Stimulated activated CD4-positive, alpha-beta T cell treated with anti-CD3 and anti-CD28 coated beads, Interleukin-1b, Interleukin-23, amount 100 ng/mL, for 24 hours (primary cell): ENCODE measurements at places on chromosomes 2 and 18.

GRCh38 chr2:62686012-62686685, 19.4 kb upstream of the EHBP1 start:
- DNase-seq = no peak

- DNase-seq = no peak
These were observed 594.3 kb upstream of the NETO1 start for GRCh38 chr18:73462092-73462491.

DNA sequence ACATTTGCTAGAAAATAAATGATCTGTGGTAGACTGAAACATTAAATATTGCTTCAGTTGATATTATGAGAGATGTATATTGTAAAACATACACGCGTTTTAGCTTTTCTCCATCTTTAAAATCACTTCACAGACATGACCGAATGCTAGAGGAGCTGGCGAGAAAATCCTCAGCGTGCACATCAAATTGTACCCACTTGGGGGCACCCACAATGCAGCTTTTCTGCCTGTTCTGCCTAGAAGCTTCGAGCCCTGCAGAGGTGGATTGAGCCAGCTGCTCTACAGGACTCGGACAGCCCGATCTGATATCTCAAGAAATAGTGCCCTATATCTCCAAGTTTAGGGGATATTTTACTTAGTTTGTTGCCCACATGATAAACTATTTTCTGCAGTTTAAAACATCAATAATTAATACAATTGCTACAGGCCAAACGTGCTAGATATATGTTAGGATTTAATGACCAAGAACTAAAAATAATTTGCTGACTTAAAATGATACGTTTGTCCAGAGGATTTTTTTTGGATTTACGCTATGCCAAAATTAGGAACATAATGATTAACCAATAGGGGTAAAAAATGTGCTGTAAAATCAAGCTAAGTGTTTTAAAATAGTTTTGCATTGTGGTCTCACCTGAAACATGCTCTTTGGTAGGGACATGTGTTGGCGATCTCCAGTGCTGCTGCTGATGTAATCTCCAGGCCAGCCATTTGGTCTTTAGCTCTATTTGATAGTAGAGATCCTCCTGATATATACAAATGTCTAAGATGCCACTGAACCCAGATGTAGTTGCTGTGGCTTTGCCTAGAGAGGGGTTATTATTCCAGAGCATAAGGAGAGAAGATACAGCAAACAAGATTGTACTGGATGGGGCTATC, 22.3 kb upstream of the ATP5MC3 start:
- DNase-seq = peak; percentile 8

DNA sequence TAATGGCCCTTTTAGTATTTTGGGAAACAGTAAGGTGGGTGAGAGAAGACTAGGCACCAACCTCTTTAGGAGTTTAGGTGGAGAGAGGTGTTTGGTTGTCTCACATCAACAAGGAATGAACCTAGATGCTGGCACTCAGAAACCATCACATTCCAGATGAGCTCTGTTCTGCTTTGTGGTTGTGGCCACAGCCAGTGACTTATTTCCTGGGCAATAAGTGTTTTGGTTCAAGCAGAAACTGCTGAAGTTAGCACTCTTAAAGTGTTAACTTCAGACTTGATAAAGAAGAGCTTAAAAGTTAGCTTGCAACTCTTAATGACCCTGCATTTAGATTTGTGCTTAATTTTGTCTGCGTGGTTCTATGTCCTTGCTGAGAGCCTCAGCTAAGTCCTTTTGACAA, 929.2 kb downstream of the SLC4A3 start:
- DNase-seq = no peak

GRCh38 chr2:39483534-39483933, 46.4 kb upstream of the MAP4K3 start:
- no peak for DNase-seq

DNA sequence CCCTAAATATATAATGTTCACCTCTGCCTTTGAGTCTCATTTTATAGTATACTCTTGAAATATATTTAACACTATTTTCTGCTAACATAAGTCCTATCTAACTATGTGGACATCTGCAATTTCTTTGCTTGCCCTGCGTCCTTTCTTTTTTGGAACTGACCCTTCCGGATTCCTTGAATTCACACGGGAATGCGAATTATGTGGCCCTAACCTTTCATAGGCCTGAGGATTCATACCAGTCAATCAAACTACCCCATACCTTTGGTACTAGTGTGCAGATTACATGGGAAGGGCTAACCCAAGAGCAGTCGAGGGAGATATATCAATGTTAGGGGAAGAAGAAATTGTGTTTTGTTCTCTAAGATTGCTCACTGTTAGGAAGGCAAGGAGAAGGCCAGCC, 56.4 kb downstream of the NRXN1 start:
- no peak for DNase-seq

DNA sequence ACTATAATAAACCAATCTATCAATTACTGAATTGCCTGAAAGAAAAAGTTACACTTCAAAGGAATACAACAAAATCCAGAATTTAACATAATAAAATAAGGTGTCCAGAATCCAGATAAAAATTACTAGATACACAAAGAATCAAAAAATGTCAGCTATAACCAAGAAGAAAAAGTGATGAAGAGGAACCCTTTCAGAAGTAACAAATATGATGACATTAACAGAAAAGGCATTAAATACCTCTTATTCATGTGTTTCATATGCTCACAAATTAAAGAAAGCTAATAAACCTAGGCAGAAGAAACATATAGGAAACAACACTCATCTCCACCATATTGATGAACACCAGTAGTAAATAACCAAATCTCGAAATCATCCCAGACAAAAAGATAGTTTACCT, 722.8 kb downstream of the ADCYAP1 start:
- no peak for DNase-seq

- no peak for DNase-seq
These were observed 107.6 kb downstream of the RAPGEF4 start for GRCh38 chr2:172843266-172843582.

DNA sequence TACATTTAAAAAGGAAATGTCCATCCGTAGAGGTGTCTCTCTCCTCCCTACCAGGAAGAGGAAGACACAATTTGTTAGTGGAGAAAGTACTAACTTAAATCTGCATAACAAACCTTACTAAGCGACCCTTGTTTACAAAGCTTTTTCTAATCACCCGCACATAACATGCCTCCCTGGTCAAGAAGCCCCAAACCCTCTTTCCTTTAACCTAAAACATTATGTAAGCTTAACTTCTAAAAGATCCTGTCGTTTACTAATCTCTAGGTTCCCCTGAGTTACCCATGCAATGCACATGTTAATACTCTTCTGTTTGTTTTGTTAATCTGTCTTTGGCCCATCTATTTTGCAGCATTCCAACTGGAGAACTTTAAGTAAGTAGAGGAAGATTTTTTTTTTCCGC, 630.3 kb upstream of the NRXN1 start:
- no peak for DNase-seq
